Vein endothelial cell (primary cell): ENCODE measurements at places on chromosomes 16 and 17. TPM values are rescaled to one million over a fixed set of nuclear protein-coding genes. Genes with fewer than 3 reads are reported as not detected.

Gene RAB37
- total RNA-seq, result 0.33 and 0.67 TPM in 2 replicates

Gene SOX15
- total RNA-seq, result 0.33 TPM in 1 of 2 replicates, not detected in the other

Gene CCL8
- total RNA-seq, result 0.38 TPM in 1 of 2 replicates, not detected in the other

Gene ASPA
- not detected in 2 replicates for total RNA-seq

Gene ARHGAP27
- total RNA-seq, result 48.0 and 55.3 TPM in 2 replicates

Gene HSD17B1
- total RNA-seq, result 0.10 and 0.65 TPM in 2 replicates

Gene SRCIN1
- total RNA-seq, result under 0.01 TPM in 2 replicates

Gene PCTP
- 25.3 and 25.5 TPM in 2 replicates for total RNA-seq

Gene COX4I1
- total RNA-seq, result 350 and 372 TPM in 2 replicates

Gene NT5C3B
- total RNA-seq, result 70.6 and 93.2 TPM in 2 replicates

Gene ITGB3
- 129 and 138 TPM in 2 replicates for total RNA-seq

Gene FAM83G
- total RNA-seq, result 17.0 and 18.9 TPM in 2 replicates

Gene PLLP
- total RNA-seq, result 8.4 and 10.1 TPM in 2 replicates

Gene AANAT
- total RNA-seq, result not detected in 2 replicates

Gene PCGF2
- 5.8 and 8.8 TPM in 2 replicates for total RNA-seq

Gene SLC13A5
- not detected in 2 replicates for total RNA-seq

Gene ITGAD
- not detected in 2 replicates for total RNA-seq

Gene TP53TG3D
- total RNA-seq, result not detected in 2 replicates

Gene SEZ6L2
- 0.67 and 1.6 TPM in 2 replicates for total RNA-seq

Gene RANBP10
- 11.2 and 15.4 TPM in 2 replicates for total RNA-seq

Gene NEUROD2
- not detected in 2 replicates for total RNA-seq

Gene CLEC16A
- 27.4 and 28.8 TPM in 2 replicates for total RNA-seq

Gene ARL5C
- not detected in 2 replicates for total RNA-seq

Gene CDRT15L2
- total RNA-seq, result not detected in 2 replicates

Gene GCGR
- not detected in 2 replicates for total RNA-seq

Gene FOXN1
- total RNA-seq, result not detected in 2 replicates

Gene TSPAN10
- total RNA-seq, result 0.48 TPM in 1 of 2 replicates, not detected in the other

Gene PRR35
- total RNA-seq, result not detected in 2 replicates

Gene SLC25A10
- total RNA-seq, result 17.6 and 23.5 TPM in 2 replicates

Gene GP2
- not detected in 2 replicates for total RNA-seq

Gene AHSP
- total RNA-seq, result not detected in 2 replicates

Gene RNF227
- 0.76 and 0.98 TPM in 2 replicates for total RNA-seq
